Amygdala (tissue), 56 donors: ENCODE measurements at places on chromosomes 4 and X.

DNA sequence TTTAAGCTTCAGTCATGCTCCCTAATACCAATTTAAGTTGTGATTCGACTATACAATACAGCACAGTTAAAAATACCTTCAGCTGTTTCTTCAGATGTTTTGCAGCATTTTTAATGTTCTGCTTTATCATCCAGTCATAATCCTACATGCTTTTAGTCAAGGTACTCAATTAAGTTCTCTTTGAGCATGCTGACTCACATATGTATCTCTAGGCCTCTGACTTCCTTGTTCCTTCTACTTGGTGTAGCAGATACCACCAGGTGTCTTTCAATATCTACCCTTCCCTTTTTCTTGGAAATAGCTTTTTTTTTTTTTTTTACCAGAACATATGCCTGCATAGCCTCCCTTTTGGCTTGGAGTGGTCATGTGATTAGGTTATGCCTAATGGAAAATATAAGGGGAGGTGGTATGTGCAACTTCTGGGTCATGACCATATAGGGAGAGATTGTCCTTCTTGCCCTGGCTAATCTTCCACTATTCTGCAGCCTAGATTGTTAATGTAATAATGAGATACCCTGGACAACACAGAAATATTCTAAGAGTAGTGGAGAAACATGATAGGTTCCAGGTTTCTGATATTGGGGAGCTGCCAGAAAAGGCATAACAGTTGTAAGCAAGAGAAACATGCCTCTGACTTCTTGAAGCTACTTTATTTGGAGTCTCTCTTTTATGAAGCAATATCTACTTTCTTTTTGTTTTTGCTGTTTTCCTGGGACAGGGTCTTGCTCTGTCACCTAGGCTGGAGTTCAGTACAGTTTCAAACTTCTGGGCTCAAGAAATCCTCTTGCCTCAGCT is 737.2 kb upstream of the SLIT2 start:
- no peak for DNase-seq

- DNase-seq: no peak
These were observed 1.2 kb downstream of the PPARGC1A start for GRCh38 chr4:23888421-23889319.

- DNase-seq: no peak
These were observed 22.5 kb downstream of the ZNF721 start for GRCh38 chr4:476501-476900.

GRCh38 chr4:24210332-24210902 is 320.6 kb upstream of the PPARGC1A start:
- no peak for DNase-seq

DNA sequence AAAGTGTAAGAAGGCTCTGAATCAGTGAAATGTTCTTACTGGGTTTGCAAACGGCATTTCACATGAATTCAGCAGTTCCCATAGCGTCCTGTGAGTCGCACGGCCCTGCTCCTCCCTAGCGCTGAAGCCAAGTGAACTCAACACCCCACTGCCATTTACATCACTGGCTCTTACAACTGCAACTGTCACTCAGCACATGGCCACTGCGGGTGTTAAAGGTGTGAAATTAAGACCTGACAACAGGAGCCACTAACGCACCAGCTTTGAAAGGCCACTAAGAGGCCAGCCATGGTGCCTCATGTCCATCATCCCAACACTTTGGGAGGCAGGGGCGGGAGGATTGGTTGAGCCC is 31.7 kb downstream of the RNF212 start:
- no peak for DNase-seq

GRCh38 chr4:6011686-6012085 is 6.5 kb downstream of the C4orf50 start:
- no peak for DNase-seq

- DNase-seq: no peak
These were observed 114.5 kb downstream of the ANXA5 start for GRCh38 chr4:121582296-121582695.

- no peak for DNase-seq
These were observed 395.2 kb downstream of the MID1IP1 start for GRCh38 chrX:39196192-39197102.

GRCh38 chr4:145812919-145813318 is 125.7 kb downstream of the ZNF827 start:
- DNase-seq: no peak

DNA sequence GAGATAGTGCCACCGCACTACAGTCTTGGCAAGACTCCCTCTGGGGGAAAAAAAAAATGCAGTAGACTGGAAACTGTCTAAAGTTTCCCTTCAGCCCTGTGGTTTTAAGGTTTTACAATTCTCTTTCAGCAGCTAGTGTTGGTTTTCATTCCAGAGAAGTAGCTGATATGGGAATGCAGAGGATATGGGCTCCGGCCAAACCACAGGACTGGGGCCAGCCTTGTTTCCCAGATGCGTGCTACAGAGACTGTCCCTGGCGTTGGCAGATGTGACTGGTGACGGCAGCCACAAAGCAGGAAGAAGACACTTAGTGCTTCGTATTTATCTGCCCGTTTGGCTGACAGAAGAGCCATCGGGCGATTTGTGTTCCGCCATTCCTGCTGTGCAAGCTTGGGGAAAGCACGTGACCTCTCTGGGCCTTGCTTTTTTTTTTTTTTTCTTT is 43.2 kb downstream of the ZBTB49 start:
- no peak for DNase-seq

GRCh38 chrX:115696039-115696438 is 135.1 kb downstream of the PLS3 start:
- no peak for DNase-seq

DNA sequence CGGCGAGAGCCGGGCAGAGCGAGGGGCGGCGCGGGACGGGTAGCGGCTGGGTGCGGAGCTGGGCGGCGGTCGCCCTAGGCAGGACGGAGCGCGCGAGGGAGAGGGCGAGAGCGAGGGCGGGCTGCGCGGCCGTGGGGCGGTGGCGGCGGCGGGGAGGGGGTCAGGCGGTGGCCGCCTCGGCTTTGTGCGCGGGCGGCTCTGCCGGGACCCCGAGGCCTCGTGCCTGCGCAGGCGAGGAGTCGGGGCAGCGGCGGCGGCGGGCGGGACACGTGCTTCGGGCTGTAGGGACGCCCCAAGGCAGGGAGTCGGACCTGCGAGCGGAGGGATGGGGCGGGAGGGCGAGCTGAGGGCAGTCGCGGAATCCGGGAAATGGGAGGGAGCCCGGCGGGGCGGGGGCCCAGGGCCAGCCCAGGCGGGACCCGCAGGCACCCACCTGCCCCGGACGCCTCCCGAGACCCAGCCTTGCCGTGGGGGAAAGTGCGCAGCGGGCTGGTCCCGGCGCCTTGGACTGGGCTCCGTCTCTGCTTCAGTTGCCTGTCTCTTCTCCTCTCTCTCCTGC is 465 bp downstream of the BMPR1B start:
- no peak for DNase-seq

- no peak for DNase-seq
These were observed 24.3 kb downstream of the LINC00632 start for GRCh38 chrX:140733766-140734342.

DNA sequence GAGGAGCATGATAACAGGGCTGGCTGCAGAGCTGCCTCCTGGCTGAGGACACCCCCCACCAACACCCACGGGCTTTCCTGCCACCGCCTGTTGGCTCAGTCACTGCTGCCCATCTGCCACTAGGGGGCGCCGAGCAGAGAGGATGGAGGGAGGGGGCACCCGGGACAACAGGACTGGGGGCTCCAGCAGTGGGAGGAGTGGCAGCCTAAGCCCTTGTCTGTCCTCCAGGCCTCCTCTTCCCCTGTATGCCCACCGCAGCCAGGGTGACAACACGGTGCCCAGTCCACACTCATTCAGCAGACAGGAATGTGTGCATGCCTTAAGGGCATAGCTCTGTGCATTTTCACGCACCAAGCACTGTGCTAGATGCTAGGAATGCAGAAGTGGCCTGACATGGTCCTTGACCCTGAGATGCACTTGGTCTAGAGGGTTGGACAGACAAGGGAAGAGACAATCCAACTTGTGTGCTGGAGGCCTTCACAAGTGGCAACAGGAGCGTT is 149.9 kb downstream of the AMMECR1 start:
- peak; percentile 9 for DNase-seq

DNA sequence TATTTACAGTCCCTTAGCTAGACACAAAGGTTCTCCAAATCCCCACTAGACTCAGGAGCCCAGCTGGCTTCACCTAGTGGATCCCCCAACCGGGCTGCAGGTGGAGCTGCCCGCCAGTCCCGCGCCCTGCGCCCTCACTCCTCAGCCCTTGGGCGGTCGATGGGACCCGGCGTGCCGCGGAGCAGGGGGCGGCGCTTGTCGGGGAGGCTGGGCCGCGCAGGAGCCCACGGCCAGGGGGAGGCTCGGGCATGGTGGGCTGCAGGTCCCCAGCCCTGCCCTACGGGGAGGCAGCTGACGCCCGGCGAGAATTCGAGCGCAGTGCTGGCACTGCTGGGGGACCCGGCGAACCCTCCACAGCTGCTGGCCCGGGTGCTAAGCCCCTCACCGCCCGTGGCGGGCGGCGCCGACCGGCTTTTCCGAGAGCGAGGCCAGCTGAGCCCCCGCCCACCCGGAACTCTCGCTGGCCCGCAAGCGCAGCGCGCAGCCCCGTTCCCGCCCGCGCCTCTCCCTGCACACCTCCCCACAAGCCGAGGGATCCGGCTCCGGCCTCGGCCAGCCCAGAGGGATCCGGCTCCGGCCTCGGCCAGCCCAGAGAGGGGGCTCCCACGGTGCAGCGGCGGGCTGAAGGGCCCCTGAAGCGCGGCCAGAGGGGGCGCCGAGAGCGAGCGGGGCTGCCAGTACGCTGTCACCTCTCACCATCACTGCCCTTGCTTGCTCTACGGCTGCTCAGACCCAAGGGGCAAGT is 39.4 kb downstream of the WFS1 start:
- no peak for DNase-seq

GRCh38 chr4:81808011-81808672 is 336.4 kb upstream of the RASGEF1B start:
- no peak for DNase-seq

DNA sequence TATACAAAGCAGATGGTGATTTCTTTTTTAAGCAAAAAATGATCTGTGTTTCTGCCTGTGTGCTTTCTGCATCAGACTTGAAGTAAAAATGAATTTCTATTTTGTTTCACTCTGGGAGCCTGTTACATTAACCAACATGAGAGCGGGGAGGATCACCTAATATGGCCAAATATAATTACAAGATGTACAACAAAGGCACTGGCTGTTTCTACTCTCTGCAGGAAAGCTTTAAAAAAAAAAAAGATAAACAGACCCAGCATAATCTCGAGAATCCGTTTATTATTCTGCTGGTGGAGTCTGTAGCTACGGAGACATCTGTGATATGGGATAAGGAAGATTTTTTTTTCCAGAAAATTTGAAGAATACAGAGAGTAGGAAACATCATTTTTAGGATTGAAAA is 103.6 kb downstream of the COMMD8 start:
- no peak for DNase-seq

GRCh38 chr4:102867278-102868152 is 1.3 kb upstream of the CISD2 start:
- DNase-seq: no peak

GRCh38 chr4:182679533-182679932 is 237.7 kb downstream of the DCTD start:
- no peak for DNase-seq

GRCh38 chrX:75297508-75297907 is 23.6 kb downstream of the UPRT start:
- no peak for DNase-seq

DNA sequence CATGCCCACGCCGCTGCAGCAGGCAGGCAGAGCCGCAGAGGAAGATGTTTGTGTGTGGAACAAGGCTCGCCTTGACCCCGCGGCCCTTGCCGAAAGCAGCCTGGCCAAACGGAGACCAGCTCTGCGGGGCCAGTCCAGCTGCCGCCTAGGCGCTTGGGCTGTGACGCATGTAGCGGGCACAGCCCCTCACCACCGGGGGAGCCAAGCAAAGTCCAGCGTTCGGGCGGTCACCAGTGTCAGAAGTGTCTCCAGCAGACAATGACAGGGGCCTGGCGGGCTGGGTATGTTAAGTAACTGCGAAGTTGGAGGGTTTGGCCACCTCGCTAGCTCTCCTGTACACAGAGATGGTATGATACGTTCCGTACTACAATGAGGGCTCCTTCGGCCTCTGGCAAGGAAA is 1.3 kb downstream of the AMER1 start:
- peak; percentile 21 for DNase-seq

- DNase-seq: no peak
These were observed 67.8 kb upstream of the PCDH10 start for GRCh38 chr4:133081246-133081645.

GRCh38 chr4:125268068-125268755 is 46.5 kb upstream of the FAT4 start:
- no peak for DNase-seq

GRCh38 chr4:4206204-4206603 is 20.5 kb downstream of the OTOP1 start:
- no peak for DNase-seq

GRCh38 chr4:48379587-48380180 is 38.4 kb downstream of the SLAIN2 start:
- DNase-seq: no peak

- DNase-seq: peak; percentile 28
These were observed 236.1 kb downstream of the OPHN1 start for GRCh38 chrX:68196939-68197791.

DNA sequence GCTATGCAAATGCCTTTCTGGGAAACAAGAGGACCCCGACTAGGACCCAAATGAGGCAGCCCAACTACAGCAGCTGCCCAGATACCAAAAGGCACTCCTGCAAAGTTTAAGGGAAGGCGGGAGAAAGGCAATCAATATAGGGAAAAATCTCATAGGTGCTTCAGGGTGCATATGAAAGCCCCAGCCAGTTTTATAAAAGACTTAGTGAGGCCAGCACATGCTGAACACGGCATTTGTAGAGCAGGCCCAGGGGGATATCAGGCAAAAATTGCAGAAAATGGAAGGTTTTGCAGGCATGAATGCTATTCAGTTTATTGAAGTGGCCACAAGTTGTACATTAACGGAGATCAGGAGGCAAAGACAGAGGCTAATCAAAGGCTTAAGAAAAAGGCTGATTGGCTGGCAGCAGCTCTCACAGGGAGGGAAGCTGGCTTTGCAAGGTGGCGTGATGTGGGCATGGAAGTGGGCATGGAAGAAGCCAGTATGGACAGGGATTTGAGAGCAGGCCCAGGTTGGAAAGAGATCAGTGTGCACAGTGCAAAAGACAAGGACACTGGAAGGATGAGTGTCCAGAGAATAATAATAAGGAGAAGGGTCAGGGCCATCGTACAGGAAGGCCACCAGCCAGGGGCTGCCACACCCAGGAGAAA is 37.7 kb upstream of the UGT2B7 start:
- no peak for DNase-seq

- no peak for DNase-seq
These were observed 746 bp upstream of the AADAT start for GRCh38 chr4:170090352-170091052.

- no peak for DNase-seq
These were observed 154.5 kb downstream of the MSN start for GRCh38 chrX:65821721-65822496.

DNA sequence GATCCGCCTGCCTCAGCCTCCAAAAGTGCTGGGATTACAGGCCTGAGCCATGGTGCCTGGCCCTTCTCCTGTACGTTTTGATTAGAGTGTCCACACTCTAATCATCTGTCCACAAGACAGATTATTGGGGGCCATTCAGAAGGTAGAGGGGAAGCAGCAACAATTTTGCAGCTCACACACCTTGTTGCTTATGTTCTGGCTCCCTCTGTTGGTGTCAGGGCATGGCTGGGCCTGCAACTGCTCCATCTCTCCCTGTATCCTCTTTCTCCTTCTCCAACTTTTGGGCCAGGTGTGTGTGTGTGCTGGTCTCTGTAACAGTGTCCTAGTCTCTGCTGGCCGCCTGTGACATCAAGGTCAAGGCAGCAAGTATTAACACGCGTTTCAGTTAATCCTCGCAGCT is 125.5 kb upstream of the MBNL3 start:
- no peak for DNase-seq
